Activated CD8-positive, alpha-beta memory T cell treated with anti-CD3 and anti-CD28 coated beads, Interleukin-2, amount 10 ng/mL, durations not matched to agents 7 days and 5 days (primary cell): ENCODE measurements at places on chromosomes 2 and 18.

DNA sequence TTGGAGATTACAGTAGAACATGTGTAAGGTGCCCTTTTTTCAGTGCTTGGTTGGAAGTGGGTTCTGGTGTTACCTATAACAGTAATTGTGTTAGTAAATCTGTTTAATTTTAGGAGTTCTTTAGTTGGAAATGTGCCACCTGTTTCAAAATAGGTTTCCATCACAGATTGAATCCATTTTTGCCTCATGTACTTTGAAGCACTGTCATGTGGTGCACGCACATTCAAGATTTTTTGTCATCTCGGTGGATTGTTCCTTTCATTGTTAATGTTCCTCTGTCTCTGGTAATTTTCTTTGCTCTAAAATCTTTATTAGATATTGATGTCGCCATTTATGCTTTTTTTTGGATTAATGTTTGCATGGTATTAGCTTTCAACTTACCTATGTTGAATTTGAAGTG lies 1.3 kb downstream of the ATP9B start:
- DNase-seq = no peak

- DNase-seq = no peak
Observed at GRCh38 chr2:73638429-73638828, 3.8 kb downstream of the NAT8 start.

DNA sequence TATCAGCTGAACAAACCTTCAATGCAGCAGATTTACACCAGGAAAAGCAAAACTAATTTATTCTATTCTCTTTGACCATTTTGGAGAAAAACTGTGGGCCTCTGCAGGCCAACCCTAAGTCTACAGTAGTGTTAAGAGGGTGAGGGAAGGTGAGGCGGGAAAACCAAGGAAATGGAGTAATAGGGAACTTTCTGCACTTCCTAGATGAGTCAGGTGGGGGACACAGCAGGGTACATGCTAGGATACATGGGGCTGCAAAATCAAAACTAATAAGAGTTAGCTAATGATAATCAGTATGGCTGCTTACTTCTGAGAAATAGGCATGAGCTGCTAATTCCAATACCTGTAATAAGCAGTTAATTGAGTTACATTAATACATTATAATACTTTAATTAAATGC lies 66.0 kb upstream of the PGAP1 start:
- DNase-seq = no peak

DNA sequence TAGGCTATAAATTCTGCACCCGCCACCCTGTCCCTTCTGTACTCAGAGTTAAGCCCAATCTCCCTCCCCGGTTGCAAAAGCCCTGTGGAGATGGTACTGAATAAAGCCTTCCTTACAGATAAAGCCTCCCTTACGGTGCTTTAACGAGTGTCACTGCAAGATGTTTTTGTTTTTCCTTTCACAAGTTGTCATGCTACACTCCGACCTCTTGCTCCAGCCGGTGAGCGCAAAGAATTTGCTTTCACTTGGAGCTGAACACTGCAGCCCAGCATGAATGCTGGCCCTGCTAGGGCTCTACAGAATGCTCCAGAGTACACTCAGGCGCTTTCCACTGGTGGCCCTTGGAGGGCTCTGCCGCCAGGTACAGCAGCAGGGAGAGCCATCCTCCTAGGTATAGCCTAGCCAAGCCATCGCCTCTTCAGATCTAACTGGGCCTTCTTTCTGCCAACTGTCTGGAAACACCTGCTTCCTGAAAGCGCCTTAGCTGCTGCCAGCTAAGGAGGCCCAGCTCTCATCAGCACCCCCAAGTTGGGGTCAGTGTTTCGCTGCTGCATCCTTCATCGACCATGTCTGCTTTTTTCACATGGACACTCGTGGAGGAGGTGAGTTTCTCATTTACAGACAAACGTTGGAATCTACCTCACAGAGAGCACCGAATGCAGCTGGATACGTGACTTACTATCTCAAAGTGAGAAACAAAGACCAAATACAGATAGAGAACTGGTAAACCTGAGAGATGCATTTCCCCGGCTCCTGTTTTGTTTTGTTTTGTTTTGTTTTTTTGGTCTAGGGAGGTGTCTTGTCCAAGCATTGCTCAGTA lies 13.4 kb upstream of the CREG2 start:
- DNase-seq = no peak

GRCh38 chr2:1586251-1586922 lies 157.9 kb downstream of the PXDN start:
- DNase-seq = no peak

DNA sequence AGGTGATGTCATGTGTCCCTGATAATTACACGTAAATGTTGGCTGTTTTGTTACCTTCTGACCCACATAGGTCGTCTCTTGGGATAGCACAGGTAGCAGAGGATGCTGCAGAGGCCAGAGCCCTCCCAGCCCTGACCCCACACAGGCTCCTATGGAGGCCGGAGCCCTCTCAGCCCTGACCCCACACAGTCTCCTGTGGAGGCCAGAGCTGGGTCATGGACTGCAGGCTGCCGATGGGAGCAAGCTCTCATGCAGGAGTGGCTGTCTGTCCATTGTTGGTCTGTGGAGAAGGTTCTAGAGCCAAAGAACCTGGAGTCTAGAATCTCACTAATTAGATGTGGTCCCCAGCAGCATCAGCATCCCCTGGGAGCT lies 155.5 kb downstream of the LDLRAD4 start:
- DNase-seq = no peak

- DNase-seq = no peak
Observed at GRCh38 chr18:58350526-58350925, 278.4 kb downstream of the ALPK2 start.

GRCh38 chr2:234939576-234939975 lies 12.2 kb upstream of the SH3BP4 start:
- no peak for DNase-seq
